Naive thymus-derived CD4-positive, alpha-beta T cell (primary cell): ENCODE measurements at places on chromosomes 5 and 9. TPM values are rescaled to one million over a fixed set of nuclear protein-coding genes. Genes with fewer than 3 reads are reported as not detected.

The TMEFF1 gene
- not detected for polyA plus RNA-seq

The SOX30 gene
- polyA plus RNA-seq = 0.17 TPM

The DNAI1 gene
- not detected for polyA plus RNA-seq

The CCNO gene
- not detected for polyA plus RNA-seq

DNA sequence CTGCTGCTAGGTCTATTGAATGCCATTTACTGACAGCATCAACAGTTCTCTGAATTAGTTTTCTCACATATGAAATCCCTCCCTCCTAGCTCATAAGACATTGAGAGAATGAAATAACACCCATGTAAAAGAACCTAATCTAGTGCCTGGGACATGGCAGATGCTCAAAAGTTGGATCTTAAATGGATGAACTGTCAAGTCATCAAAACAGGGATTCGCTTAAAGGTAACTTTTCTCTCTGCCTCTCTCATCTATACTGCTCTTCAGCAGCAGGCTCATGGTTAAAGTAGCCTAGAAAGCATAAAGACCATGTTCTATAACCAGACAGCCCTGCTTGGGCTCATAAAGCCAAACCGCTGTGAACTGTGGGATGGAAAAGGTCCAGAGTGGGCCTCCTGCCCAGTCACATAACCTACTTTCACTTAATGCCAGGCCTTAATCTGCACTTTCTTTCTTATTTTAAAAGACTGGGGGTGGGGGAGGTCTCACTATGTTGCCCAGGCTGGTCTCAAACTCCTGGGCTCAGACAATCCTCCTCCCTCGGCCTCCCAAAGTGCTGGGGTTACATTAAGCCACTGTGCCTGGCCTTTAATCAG lies 3.7 kb downstream of the TMEM245 start:
- DNase-seq = no peak
